ENCODE measurements at places on chromosomes 12 and 14.

DNA sequence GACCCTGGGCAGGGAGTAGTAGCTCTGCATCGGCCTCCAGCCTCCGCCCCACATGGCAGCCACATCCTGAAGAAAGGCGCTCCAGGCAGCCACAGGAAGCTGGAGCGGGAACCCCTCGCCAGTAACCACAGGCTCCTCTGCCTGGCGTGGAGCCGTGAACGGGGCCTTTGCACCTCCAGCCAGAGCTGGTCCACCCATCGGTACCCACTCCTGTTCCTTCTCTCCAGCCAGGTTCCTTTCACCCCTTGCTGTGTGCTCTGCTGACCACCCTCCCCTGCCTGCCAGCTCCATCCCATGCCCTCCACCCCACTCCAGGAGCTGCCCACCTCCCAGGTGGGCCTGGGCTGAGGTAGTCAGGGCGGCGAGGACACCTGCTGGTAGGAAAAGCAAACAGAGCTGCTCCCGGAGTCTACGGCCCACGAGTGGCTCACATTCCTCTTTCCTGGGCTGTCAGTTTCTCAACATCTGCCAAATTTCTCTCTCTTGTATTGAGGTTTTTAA is 2.7 kb downstream of the TGFB3 start:
- no peak for DNase-seq

GRCh38 chr12:79006306-79006705 is 141.7 kb downstream of the SYT1 start:
- no peak for DNase-seq

DNA sequence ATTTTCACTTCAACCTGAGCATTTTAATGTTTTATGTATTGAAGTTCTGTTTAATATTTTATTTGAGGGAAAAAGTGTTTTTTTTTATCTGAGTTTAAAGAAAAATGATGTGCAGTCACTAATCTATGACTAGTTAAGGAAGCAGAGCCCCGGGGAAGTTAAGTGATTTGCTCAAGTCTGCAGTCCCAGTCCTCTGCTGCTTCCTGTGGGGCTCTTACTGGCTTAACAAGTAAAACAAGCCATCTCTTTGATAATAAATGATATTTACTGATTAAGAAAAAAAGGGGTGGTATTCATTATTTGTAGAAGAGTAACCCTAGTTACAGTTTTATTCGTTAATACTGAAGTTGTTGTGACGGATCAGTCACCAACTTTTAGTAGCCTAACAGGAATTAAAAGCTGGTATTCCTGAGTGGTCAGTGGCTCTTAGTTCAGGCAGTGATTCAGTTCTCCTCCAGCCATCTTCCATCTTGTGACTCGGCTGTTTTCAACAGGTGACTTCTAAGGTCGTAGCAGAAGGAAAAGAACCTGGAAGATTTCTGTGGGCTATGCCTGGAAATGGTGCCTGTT is 21.7 kb downstream of the BICDL1 start:
- no peak for DNase-seq

- no peak for DNase-seq
Observed at GRCh38 chr12:22672951-22673350, 48.0 kb downstream of the ETNK1 start.

DNA sequence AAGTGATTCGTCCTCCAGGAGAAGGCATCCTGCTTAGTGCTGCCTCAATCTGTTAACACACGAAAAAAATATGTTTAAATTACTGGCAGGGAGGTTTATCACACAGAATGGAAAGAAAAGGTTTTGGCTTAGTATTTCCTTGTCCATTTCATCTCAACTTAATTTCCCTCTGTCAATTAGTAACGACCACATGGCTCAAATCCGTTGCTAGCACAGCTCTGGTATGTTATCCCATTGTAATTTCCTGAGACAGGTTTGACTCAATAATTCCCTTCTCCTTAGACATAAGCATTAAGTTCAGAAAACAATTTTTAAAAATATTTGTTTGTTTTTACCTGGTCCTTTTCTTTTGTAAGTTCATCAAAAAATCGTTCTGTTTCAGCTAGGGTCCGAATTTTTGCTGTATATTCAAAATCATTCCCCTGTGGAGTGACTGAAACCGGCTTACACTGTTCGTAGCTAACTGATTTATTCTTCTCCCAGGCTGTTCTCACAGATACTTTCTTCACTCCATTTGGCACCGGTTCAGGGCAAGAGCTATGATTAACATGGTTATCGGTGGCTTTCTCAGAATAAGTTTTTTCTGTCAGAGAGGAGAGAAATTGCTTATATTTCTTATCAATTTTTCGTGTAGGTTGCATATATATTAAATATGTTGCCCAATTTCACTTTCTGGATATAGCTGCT is 10.1 kb upstream of the PITPNM2 start:
- no peak for DNase-seq

GRCh38 chr12:89289720-89290119 is 62.6 kb downstream of the DUSP6 start:
- no peak for DNase-seq

DNA sequence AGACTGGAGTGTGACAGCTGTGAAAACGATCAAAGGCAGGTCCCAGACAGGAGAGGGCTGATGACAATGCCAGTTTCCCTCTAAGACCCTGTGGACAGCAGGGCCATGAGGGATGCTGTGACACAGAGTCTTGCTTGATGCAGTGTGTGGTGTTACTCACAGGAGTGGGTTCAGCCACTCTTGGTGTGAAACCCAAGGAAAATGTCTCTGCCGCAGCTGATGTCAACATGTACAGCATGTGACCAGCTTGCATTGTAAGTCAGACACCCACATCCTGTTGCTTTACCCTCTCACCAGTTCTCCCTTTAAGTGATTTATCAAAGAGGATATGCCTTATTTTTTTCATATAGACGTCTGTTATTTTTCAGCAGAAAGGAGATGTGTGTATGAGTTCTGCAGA is 268.6 kb downstream of the BTG1 start:
- DNase-seq = no peak

- DNase-seq = no peak
Observed at GRCh38 chr12:83700838-83701237, 1014.1 kb downstream of the TMTC2 start.

- no peak for DNase-seq
Observed at GRCh38 chr12:109018296-109018695, 2.6 kb downstream of the SVOP start.

DNA sequence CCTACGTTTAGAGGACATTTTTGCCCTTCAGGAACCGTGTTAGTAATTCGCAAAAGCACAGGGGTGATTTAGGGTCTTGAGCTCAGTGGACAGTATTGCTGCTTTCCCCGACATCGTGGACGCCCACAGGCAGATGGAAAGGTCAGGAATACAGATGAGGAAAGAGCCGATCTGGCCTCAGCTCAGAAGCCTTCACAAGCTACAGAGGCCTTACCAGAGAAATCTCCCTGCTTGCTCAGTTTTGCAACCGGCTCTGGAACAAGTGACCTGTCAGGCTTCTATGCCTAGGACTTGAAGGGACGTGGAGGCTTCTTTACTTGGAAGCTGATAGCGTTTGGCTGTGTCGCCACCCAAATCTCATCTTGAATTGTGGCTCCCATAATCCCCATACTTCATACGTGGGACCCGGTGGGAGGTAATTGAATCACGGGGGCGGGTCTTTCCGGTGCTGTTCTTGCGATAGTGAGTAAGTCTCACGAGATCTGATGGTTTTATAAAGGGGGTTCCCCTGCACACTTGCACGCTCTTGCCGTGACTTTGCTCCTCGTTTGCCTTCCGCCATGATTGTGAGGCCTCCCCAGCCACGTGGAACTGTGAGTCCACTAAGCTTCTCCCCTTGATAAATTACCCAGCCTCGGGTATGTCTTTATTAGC is 332.5 kb downstream of the MED13L start:
- no peak for DNase-seq

DNA sequence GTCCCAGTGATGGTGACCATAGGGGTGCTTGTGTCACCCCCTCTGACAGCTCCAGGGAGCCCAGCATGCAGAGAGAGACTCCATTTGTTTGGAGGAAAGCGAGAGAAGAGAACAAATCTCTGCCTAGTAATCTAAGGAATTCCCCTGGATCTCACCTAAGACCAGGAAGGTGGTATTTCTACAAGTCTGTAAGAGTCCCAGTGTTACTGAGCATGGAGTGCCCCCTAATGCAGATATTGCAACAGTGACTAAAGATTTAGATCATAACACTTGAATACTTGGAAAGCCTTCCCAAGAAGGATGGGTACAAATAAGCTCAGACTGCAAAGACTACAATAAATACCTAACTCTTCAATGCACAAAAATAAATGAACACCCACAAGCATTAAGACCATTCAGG is 360.4 kb upstream of the GARIN6 start:
- DNase-seq = no peak

GRCh38 chr14:92770484-92770883 is 22.1 kb upstream of the LGMN start:
- DNase-seq = no peak

GRCh38 chr12:57583008-57583831 is 7.8 kb upstream of the PIP4K2C start:
- no peak for DNase-seq

GRCh38 chr14:20978687-20979086 is 11.1 kb upstream of the METTL17 start:
- no peak for DNase-seq

- DNase-seq = no peak
Observed at GRCh38 chr14:38290601-38291188, 34.8 kb upstream of the CLEC14A start.

DNA sequence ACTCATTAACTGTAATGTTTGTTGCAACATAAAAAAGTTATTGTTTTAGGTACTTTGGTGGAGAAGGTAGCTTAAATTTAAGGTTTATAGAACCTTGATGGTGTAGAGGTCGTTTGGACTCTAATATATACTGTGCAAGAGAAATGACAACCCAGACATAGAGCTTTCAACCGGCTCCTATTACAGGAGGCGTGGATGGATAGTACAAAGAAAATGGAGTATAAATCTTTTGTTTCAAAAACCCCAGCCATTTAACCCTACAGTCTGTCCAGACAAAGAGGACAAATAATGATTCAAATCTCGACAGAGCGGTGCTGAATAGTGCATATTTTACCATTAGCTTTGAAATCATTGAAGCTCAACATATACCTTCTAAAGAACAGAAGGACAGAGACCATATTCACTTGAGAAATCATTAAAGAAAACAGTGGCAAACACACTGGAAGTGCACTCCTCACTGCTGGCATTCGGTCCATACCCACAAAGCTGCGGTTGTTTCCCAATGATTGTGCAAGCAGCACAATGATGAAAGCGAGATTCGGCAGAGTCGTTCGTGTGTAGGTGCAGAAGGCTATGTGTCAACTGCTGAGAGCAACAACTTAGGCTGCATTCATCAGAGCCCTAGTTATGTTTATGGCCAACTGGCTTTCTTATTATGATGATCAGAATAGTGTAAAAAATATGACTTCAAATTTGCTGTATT is 688.6 kb downstream of the NOVA1 start:
- no peak for DNase-seq

- no peak for DNase-seq
Observed at GRCh38 chr12:110775997-110776396, 33.3 kb upstream of the PPP1CC start.

GRCh38 chr12:495466-495865 is 35.7 kb downstream of the B4GALNT3 start:
- DNase-seq = no peak

DNA sequence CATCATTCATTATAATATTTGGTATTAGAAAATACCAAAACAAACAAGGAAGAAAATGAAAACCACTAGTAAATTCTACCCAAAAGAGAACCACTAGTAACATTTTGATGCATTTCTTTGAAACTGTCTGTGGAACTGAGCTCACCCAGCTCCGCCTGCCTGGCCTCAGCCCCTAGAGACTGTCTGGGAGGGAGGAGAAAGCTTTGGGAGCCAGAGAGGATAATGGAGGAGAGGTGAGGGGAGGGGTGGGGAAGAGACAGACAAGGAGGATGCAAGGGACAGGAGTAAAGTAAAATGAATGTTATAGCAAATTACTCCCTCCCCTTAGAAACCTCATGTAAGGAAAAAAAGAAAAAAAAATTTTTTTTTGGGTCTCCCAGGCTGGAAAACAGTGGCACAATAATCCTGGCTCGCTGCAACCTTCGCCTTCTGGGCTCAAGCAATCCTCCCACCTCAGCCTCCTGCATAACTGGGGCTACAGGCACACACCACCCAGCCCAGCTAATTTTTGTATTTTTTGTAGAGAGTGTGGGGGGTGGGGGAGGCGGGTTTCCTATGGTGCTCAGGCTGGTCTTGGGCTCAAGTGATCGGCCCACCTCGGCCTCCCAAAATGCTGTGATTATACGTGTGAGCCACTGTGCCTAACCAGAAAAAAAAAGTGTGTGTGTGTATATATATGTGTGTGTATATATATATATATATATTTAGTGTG is 3.2 kb upstream of the MMP19 start:
- no peak for DNase-seq

- peak; percentile 27 for DNase-seq
Observed at GRCh38 chr12:49292729-49293055, 2.3 kb upstream of the PRPH start.

DNA sequence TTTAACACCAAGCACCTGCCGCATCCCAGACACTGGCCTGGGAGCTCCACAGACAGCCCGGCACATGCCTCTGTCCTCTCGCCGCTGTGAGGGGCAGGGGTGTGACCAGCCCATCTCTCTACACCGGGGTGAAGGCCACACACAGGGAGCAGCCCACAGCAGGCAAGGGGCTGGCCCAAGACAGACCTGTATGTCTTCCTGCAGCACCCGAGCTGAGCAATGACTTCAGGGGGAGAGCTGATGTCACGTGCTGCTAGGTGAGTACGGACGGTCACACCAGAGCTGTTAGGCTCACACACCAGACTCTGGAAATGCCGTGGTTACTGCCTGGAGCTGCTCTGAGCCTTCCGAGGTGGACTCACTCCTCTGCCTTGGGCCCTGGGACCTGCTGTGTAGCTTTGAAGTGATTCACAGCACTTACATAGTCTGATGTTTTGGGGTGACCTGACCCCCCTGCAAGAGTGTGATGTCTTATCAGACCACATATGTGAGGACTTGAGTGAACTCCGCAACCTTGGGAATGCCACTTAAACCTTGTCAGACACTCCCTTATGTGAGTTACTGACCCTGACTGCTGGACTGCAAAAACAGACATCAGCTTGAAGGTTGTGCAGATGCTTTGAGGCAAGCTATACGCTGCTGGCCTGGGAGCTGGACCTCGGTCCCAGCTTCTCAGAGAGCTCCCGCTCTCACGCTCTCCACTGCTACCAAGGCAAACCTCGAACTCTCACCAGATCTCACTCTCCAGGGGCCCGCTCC is 1.8 kb downstream of the XRCC3 start:
- DNase-seq = no peak

GRCh38 chr12:110001596-110001995 is 2.4 kb downstream of the ANKRD13A start:
- no peak for DNase-seq

DNA sequence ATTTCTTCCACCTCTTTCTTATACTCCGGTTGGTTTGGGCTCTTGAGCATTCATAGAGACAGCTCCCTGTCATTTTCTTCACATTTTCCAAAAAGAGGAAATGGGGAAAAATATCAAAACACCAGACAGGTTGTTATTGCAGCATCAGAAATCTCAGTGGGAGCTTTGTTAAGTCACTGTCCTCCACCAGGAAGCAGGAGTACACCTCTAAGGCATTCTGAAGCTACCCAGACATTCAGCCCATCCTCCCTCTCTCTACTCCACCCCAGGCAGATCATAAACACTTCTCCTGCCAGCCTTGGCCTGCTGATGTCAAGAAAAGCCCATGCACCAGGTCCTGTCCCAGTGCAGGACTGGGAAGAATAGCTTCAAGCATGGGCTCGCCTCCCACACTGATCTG is 1198.3 kb downstream of the VRK1 start:
- DNase-seq = no peak

GRCh38 chr14:104898870-104899510 is 25.7 kb upstream of the PLD4 start:
- DNase-seq = no peak
